Fibroblast of the conjunctiva (primary cell): ENCODE measurements at places on chromosomes 7 and 10.
A peak's percentile ranks its signal among the peaks of the same experiment; 100 is the strongest.

DNA sequence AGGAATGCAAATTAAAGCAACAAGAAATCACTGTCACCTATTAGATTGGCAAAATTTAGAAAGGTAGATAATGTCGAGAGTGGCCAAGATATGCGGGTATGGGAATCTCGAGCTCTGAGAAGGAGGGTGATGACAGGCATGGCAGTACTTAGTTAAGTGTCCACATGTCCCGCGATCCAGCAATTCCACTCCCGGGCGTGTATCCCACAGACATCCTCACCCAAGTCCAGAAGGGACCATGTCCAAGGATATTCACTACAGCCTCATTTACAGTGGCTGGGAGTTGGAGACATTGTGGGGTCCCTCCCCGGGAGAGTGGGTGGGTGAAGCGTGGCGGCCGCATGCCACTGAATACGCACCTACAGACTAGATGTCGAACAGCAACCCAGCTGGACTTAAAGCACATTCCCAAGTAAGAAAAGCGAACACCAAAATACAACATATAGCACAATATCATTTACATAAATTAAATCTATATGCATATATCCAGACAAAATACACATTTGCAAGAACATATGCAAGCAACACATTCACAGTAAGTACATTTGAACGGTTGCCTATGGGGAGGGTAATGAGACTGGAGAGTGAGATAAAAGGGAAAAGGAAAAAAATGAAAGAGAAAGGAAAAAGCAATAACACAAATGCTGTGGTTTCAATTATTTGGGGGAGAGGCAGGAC is 9.9 kb downstream of the KCNH2 start:
- DNase-seq, result no peak

- peak; percentile 72 for DNase-seq
Observed at GRCh38 chr10:122062831-122063674, 74.1 kb downstream of the TACC2 start.

- no peak for DNase-seq
Observed at GRCh38 chr7:45656431-45656830, 82.3 kb downstream of the ADCY1 start.

DNA sequence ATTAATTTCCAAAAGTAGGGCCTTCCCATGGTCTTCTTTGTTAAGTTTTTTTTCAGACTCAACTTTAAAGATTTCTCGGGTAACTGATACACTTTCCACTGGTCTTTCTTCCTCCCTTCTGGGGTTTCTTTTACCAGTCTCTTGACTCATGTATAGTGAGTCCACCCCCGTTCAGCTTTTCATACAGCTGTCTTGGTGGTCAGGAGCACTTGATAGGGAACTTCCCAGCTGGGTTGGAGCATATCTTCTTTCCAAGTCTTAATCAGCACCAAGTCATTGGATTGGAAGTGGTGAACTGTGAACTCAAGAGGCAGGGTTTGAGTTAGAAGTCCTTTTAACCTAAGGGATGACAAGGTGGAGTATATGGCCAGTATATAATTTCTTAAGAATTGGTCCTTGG is 29.2 kb upstream of the ELOVL3 start:
- no peak for DNase-seq

- DNase-seq, result no peak
Observed at GRCh38 chr7:111026806-111027205, 64.1 kb upstream of the LRRN3 start.

DNA sequence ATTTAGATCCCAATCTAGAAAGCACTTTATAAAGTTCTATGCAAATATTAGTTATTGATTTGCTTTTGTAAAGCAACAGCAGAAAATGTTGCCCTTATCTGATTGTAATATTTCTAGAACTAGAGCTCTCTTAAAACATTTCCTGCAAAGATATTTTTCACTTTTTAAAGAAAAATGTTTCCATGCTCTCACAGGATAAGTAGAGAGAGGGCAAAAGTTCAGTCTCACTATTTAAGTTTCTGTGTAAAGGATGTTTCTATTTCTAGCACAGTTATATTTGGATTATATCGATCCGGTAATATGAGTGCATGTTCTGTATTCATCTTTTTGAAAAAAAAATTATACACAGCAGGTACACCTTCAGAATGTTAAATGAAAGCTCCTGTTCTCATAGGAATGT is 82.1 kb downstream of the PON1 start:
- no peak for DNase-seq

- DNase-seq, result no peak
Observed at GRCh38 chr7:80170445-80170844, 35.8 kb downstream of the GNAI1 start.

GRCh38 chr7:37376386-37376785 is 72.3 kb downstream of the ELMO1 start:
- no peak for DNase-seq

DNA sequence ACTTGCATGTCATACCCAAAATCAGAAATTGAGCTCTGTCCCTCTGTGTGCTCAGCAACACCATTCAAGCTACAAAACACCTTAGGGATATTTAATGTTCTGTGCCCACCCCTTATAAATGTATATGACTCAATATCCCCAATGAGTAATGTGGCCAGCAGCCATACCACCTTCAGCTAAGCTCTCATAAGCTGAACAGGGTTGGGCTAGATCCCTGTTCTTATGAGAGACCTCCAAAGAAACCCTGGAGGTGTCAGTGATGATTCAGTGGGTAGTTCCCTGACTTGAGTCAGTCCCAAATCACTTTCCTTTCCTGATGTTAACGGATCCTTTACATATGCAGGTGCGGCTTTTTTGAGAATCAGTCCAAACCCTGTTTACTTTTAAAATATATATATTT is 253.8 kb downstream of the CREB5 start:
- DNase-seq, result no peak

GRCh38 chr7:45055016-45055415 is 33.8 kb downstream of the NACAD start:
- DNase-seq, result no peak

DNA sequence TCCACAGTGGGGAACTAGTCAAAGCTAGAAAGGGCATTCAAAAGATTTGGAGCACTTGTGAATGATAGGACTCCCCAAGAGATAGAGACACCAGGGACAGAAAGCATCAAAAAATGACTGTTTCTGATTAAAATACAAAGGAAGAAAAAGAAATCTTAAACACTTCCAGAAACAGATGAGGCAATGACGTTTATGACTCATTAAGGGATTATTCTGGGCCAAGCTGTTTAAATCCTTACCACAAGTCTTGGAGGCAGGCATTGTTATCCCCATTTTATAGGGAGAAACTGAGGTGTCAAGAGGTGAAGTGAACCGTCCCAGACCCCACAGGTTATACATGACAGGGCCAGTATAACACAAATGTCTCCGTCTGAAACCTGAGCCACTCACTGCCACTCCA is 68.3 kb upstream of the AMPH start:
- DNase-seq, result peak; percentile 48

- no peak for DNase-seq
Observed at GRCh38 chr7:53218730-53219504, 183.5 kb downstream of the POM121L12 start.
